ENCODE measurements at places on chromosomes 11 and 22.

DNA sequence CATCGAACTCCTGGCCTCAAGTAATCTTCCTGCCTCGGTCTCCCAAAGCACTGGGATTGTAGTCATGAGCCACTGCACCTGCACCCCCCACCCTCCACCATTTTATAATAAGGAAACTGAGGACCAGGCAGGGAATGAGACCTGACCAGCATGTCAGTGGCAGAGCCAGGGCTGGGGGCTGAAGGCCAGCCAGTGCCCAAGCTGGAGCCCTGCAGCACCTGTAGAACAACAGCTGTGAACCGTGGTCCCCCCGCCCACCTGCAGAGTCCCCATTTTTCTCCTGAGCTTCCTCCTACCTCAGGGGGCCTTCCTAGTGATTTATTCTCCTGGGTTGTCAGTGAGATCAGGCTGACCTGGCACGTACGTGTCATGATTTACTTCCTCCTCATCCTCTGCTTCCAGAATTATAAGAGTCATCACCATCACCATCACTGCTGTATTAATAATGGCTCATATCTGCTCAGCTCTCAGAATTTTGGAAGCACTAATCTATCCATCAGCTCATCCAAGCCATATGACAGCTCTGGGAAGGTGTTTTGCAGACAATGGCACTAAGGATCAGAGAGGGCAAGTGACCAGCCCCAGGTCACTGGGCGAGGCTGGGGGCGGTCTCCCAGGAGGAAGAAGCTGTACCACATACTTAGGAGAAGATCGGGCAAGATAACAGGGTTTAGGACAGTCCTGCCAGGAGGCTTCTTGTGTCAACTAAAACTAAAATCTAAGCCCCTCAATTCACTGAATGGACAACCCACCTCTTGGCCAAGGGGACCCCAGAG, 5.5 kb upstream of the SLCO2B1 start:
- peak; percentile 3 for DNase-seq

- no peak for DNase-seq
Observed at GRCh38 chr11:129302386-129303101, 73.1 kb upstream of the BARX2 start.

DNA sequence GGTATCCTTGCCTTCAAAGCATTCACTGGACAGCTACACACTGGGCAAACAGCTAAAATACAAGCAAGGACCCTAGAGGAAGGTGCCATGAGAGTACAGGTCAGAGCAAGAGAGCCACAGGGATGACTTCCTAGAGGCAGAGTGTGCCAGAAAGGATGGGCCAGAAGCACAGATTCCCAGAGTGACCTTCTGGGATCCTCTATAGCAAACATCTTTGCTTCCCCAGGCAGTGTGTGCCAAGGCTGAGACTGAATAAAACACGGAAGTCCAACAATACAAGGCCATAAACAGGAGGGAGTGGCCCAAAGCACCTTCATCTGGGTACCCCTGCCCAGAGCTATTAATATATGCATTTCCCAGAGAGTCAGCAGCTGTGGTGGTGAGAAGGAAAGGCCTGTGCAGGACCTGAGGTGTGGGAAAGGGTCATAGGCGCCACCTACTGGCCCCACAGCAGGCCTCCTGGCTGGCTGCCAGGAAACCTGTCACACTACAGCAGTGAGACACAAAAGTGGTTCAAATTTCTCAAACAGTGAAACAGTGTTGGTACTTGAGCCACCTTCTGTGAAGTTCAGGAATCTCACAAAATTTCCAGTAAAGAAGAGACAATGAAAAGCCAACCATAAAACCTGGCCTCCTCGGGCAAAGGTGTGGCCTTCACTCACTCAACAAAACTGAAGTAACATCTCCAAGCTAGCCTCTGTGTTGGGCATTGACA, 20.3 kb downstream of the CLPB start:
- peak; percentile 74 for DNase-seq

DNA sequence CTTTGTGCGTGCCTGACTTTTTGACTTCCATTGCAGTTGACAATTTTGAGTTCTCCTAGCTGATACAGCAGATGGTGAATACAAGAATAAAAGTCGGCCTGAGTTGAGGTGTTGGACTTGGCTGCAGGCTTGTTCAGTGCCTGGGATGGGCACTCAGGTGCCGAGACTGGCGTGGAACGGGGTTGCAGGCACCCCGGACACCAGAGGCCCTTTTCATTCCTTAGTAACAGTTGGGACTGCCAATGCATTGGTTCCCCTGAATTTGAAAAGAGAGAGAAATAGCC, 1.3 kb downstream of the PHRF1 start:
- no peak for DNase-seq

DNA sequence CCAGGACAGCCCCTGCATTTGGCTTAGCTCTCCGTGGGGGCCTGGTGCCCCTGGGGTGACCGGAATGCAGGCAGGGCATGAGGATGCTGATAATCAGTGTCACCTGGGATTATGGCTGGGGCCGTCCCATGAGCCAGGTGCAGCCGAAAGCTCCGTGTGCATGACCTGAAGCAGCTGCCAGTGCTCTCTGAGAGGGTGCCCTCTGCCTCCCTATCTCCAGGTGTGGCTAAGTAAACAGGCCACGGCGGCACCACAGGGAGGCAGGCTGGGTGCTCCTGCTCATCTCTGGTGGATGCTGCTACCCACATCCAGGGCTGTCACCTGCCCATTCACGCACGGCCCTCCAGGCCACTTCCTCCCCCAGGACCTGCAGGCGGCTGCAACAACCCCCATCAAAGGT, 29.8 kb downstream of the DUSP8 start:
- DNase-seq: no peak

GRCh38 chr11:17366495-17366894, 14.9 kb downstream of the NCR3LG1 start:
- DNase-seq: no peak

- DNase-seq: no peak
Observed at GRCh38 chr11:61908730-61909316, 8.5 kb downstream of the RAB3IL1 start.

DNA sequence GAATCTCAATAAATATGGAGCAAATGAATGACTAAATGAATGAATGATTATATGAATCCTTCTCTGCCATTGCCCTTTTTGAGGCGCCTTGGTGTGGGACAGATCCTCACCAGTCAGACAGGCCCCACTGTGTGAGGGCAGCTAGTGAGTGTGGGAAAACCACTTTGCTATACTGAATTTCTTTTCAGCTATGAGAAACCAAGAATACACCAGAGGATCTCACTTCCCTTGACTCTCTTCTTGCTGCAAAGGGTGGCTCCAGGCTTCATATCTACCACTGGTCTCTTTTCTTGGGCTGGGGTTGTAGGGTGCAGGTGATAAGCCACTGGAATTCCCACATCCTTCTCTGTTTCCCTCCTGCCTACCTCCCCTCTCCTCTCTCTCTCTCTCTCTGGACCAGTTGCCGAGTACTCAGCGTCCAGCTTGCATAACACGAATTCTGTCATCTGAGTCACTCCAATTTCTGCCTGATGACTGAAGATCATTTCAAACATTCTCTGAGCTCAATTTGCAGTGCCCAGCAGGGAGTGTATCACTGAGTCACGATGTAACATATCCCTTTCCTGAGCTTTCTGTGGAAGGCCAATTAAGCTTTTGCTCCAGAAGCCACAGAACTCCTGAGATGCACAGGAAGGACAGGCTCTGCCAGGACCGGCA, 304.3 kb upstream of the NCAM1 start:
- DNase-seq: no peak
